ENCODE measurements at places on chromosomes 6 and 20.

- DNase-seq = peak; percentile 15
Measured at GRCh38 chr20:4667371-4667773, 54.3 kb upstream of the PRND start.

DNA sequence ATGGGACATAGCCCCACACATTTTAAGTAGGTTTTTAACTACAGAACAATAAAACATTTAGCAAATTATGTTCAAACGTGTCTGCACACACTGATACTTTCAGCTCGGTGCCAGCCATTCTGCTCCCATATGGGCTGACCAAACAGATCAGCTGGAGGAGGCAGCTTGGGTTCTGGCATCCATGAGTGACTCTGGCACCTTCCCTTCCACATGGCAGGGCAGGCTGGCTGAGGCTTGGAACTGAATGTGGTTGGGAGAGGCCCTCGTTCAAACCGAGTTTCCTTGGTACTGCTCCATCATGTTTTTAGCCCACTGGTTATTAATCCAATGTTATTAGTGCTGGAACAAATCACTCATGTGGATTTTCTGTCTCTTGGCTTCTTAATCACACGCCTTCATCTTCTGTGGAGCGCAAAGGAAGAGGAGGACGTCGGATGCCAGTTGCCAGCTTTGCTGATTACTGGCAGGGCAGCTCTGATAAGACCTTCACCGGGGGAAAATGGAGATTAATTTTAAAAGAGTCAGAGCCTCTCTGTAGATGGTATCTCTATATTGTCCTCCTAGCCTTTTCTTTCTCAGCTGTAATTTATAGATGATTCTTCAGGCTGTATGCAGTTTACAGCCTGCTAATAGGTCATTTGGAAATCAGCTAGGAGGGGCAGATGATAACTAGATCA, 93.1 kb upstream of the TIAM2 start:
- no peak for DNase-seq

- no peak for DNase-seq
Measured at GRCh38 chr6:113205553-113205952, 651.6 kb upstream of the MARCKS start.

DNA sequence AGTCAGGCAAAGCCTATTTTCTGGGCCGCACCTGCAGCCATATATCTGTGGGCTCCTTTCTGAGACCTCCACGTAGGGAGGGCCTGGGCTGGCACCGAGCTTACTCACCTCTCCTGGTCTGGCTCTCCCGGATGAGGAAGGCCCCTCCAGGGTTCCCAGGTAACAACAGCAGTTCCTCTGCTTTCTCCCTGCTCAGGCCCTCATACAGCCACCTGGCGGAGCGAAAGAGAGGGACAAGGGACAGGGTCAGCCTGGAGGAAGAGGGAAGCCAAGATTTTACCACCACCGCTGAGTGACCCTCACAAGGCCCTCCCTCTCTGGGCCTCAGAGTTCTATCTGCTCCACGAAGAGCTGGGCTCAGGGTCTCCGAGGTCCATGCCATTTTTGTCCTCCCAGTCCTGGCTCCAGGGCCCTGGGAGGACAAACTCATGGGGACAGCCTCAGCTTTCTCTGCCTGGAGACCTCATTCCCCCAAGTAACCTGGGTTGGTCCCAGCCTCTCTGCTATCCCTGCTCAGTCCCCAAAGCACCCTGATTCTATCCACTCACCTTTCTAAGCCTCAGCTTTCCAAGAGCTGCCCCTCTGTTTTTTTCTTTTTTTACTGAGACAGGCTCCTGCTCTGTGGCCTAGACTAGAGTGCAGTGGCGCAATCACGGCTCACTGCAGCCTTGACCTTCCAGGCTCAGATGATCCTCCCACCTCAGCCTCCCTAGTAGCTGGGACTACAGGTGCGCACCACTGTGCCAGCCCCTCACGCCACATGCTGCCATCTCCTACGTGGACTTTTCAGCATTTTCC, 13.3 kb downstream of the SLA2 start:
- no peak for DNase-seq

GRCh38 chr6:8627085-8627861, 191.9 kb upstream of the SLC35B3 start:
- peak; percentile 25 for DNase-seq

- DNase-seq = no peak
Measured at GRCh38 chr6:43917878-43918382, 147.9 kb downstream of the VEGFA start.

GRCh38 chr6:117167520-117168271, 97.7 kb upstream of the VGLL2 start:
- DNase-seq = no peak

GRCh38 chr6:122996794-122997505, 915 bp downstream of the CLVS2 start:
- DNase-seq = no peak

DNA sequence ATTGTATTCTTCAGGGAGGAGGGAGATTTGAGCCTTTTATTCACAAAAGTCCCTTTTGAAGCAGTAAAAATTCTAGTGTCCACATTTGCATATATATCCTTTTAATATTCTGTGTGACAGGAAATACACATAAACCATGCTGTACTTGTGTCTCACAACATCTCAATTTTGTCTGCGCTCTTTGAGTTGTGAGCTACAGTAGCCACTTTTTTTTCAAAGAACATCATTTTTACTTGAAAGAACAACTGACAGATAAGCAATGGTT, 21.3 kb downstream of the LMBRD1 start:
- no peak for DNase-seq

GRCh38 chr20:3811467-3812258, 8.7 kb upstream of the AP5S1 start:
- DNase-seq = peak; percentile 94

DNA sequence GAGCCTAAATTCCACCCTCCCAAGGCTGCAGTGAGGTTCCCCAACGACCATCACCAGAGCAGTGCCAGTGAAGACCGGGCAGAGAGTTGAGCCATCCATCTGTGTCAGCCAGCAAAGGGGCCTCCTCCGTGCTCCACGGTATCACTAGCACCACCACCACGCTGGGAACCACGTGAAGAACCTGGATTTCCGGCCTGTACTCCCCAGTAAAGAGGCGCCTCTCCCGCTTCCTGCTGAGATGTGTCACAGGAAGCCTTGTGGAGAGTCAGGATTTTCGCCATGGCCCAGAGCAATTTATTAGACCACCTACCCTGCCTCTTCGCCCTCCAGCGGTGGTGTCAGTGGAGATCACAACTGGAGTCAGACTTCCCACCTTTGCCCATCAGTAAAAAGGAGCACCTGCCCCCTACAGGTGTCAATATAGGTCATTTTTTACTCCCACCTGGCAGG, 28.8 kb downstream of the CPXM1 start:
- peak; percentile 73 for DNase-seq

DNA sequence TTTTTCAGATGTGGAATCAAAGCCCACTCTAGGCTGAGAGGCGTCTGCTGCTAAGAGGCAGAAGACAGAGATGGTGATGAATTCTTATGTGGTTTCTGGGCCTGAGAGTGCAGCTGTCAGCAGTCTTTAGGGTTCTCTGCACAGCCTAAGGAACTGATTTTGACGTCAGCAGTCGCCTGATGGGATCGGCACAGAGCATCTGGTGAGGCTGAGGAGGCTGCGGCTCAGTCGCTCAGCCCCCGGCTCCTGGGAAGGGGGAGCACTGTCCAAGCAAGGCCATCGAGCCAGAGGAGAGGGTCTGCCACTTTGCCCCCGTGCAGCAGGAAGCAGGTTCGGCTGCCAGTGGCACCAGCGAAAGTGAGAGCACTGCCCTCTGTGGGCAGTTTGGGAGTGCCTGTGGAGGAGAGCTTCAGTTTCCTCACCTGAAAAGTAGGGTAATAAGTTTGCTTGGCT, 92.5 kb downstream of the TCP11 start:
- DNase-seq = peak; percentile 51

DNA sequence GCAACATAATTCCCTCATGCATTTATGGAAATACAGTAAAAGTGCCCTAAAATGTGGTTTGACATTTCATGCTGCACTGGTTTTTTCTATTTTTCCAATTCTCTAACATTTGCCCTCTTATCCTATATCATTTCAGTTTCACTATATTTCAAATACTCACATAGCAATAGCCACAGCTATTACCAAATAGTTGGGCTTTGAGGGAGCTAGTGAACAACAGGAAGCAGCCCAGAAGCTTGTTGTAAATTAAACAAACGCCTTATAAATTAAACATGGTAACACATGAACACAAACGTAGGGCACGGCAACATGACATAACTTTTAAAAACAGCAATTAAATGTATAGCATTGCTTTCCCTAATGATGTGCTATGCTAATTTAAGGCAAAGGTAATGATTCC, 469.0 kb downstream of the CDC5L start:
- no peak for DNase-seq

GRCh38 chr6:145015739-145016558, 719.4 kb downstream of the EPM2A start:
- peak; percentile 5 for DNase-seq

DNA sequence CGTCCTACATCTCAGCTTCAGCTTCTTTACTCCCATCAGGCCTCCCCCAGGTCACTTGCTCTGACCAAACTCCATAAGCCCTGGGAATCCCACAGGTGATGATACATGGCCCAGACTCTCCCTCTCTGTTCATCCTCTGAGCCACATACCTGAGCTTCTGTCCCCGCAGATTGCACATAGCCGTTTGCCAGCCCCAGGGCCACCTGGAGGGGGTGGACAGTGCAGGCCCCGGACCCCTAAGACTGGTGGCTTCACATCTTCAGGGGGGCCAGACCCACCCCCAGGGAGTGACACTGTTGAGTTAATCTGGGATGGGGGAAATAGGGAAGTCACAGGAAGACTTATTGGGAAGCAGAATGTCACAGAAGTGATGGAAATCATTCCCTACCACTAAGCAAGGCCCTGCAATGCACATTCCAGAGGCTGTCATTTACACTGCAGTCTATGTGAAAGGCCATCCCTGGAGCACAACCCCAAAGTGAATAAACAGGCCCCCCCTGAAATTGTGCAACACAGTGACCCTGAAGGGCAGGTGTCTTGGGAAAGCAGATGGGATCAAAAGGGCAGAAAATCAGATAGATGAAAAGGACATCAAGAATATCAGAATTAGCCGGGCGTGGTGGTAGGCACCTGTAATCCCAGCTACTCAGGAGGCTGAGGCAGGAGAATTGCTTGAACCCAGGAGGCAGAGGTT, 2.2 kb downstream of the RXRB start:
- no peak for DNase-seq

GRCh38 chr6:161220346-161220745, 53.5 kb downstream of the AGPAT4 start:
- DNase-seq = no peak

- DNase-seq = peak; percentile 84
Measured at GRCh38 chr20:49989234-49990065, 6.7 kb downstream of the SNAI1 start.

GRCh38 chr20:61310954-61311353, 58.9 kb downstream of the CDH4 start:
- DNase-seq = no peak

GRCh38 chr6:63553208-63553607, 19.1 kb upstream of the LOC128125822 start:
- DNase-seq = no peak

DNA sequence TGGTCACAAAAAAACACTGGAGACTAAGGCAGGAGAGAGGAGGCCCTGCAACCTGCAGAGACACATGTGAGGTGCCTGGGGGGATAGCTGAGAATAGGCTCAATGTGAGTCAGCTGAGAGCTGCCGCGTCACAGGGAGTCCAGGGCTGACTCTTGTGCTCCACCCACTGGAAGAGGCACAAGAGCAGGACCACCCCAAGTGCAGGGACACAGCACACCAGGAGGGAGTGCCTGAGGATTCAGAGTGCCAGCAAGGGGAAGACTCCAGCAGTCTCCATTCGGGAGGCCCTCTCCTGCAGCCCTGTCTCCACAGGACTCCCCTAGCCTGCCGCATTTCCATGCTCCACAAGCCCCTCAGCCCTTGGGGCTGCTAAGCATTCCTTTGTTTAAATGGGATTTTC, 105.5 kb downstream of the HUS1B start:
- peak; percentile 15 for DNase-seq

DNA sequence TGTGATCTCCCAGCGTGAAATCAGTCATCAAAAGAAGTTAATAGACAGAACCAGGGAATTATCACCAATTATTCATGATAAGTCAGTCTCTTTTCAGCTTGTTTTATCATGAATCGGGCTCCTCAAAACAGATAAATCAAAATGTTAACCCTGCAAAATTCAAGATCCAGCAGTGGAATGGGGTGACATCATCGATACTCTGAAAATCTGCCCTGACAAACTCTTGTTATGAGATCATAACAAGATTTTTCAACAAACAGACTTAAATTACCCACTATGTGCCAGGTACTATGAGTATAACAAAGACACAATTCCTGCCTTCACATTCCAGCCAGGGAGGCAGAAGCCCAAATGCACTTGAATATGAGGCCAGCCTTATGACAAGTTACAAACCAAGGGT, 64.4 kb downstream of the PTPRK start:
- no peak for DNase-seq

DNA sequence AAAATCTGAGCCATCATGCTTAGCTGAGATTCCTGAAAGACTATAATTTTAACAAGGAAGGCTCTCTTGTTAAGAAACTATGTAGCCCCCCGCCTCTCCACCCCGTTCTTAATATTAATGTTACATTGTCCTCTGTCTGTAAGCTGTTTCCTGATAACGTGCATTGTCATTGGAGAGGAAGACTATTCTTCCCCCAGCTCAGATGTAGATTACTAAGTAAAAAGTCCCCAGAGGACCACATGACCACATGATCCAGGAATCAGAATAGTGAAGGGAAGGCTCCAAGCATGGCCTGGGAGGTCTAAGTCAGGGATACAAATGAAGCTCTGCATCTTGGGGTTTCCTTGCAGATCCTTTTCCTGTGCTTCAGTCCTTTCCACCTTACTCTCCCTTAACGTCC, 106.4 kb downstream of the JARID2 start:
- DNase-seq = no peak

GRCh38 chr6:21431526-21431925, 162.0 kb upstream of the SOX4 start:
- no peak for DNase-seq

DNA sequence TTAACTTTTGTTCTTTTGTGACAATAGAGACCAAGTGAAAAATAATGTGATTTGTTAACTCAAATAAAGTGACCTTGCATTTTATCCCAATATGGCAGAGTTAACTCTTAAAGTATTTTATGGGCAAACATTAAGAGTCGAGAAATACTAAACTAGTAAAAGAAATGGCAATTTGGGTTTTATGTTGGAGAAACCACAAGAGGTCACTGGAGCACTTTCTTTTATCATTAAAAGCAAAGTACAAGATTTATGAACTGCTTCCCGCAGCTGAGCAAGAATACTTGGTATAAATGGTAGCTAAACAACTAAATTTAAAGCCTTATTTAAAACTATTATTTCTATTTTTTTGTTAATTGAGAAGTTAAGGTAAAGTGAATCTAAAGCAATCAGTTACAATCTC, 33.5 kb upstream of the MCM9 start:
- peak; percentile 28 for DNase-seq

GRCh38 chr6:164166996-164167395, 752.5 kb downstream of the QKI start:
- no peak for DNase-seq

DNA sequence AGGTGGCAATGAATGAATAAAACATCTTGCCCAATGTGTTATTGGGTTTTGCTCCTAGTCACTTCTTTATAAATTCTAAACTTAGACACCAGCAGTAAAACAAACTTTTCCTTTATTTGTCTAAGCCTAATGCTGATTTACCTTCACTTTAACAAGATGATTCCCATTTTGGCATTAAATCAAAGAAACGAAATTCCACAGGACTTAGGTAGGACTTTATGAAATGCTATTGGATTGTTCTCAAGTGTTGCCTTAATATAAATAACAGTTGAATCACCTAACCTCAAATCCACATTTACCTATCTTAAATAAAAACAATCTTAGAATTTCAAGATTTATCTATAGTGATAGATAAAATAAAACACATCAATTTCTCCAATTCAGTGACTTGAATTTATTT, 831.8 kb downstream of the EPHA7 start:
- no peak for DNase-seq
